ENCODE measurements at places on chromosomes 5 and 9. TPM values are rescaled to one million over a fixed set of nuclear protein-coding genes. Genes with fewer than 3 reads are reported as not detected.

Gene PAPPA
- total RNA-seq: 1.2 TPM

Gene C9orf153
- not detected for total RNA-seq

Gene ACSL6
- 0.93 TPM for total RNA-seq

Gene TAF11L5
- not detected for total RNA-seq

Gene POLR3G
- total RNA-seq: 4.0 TPM

Gene STKLD1
- total RNA-seq: not detected

Gene ARL10
- total RNA-seq: 1.3 TPM

Gene TLE1
- total RNA-seq: 43.8 TPM

Gene GPR150
- total RNA-seq: 0.52 TPM

Gene SLC6A18
- not detected for total RNA-seq

Gene ST8SIA4
- 2.6 TPM for total RNA-seq

Gene INSL4
- not detected for total RNA-seq

Gene SGCD
- 1.0 TPM for total RNA-seq

Gene HAVCR1
- 7.1 TPM for total RNA-seq

Gene CKMT2
- total RNA-seq: 0.40 TPM

Gene RANBP17
- 9.4 TPM for total RNA-seq

Gene TLR4
- total RNA-seq: 3.2 TPM

Gene PCAT7
- total RNA-seq: 2.1 TPM

Gene FOXD4L4
- total RNA-seq: not detected

Gene SLC4A9
- not detected for total RNA-seq

Gene PCDHB4
- 0.96 TPM for total RNA-seq

Gene SLC34A3
- not detected for total RNA-seq

Gene PHYHD1
- total RNA-seq: 1.8 TPM

Gene PLAC8L1
- total RNA-seq: not detected

Gene TOR2A
- 25.8 TPM for total RNA-seq

Gene GARIN3
- not detected for total RNA-seq

Gene OR2V1
- total RNA-seq: not detected

Gene PCDHB16
- total RNA-seq: 0.17 TPM

Gene C5orf46
- not detected for total RNA-seq

Gene PCDHB3
- total RNA-seq: 1.5 TPM

Gene PCDH1
- 97.3 TPM for total RNA-seq

Gene DNAH5
- total RNA-seq: 0.05 TPM

Gene DRD1
- not detected for total RNA-seq

Gene MARCOL
- total RNA-seq: 0.27 TPM

Gene LHX3
- total RNA-seq: not detected

Gene ANXA2R
- 1.1 TPM for total RNA-seq

Gene SLC25A46
- total RNA-seq: 50.7 TPM

Gene GKAP1
- total RNA-seq: 4.8 TPM

Gene PRELID2
- 96.2 TPM for total RNA-seq

Gene PCDHGA10
- total RNA-seq: 4.7 TPM

Gene ADAMTS6
- total RNA-seq: 0.77 TPM

Gene CANX
- 571 TPM for total RNA-seq

Gene RNF183
- 9.2 TPM for total RNA-seq

Gene PCDHA1
- not detected for total RNA-seq

Gene RNF180
- total RNA-seq: 2.7 TPM

Gene MAP1B
- total RNA-seq: 16.2 TPM

Gene MCCC2
- total RNA-seq: 68.7 TPM
